Stimulated activated CD4-positive, alpha-beta T cell treated with anti-CD3 and anti-CD28 coated beads, TNF-alpha, amount 100 ng/mL, for 4 hours (primary cell): ENCODE measurements at places on chromosomes 7 and 10.
A peak's percentile ranks its signal among the peaks of the same experiment; 100 is the strongest.

DNA sequence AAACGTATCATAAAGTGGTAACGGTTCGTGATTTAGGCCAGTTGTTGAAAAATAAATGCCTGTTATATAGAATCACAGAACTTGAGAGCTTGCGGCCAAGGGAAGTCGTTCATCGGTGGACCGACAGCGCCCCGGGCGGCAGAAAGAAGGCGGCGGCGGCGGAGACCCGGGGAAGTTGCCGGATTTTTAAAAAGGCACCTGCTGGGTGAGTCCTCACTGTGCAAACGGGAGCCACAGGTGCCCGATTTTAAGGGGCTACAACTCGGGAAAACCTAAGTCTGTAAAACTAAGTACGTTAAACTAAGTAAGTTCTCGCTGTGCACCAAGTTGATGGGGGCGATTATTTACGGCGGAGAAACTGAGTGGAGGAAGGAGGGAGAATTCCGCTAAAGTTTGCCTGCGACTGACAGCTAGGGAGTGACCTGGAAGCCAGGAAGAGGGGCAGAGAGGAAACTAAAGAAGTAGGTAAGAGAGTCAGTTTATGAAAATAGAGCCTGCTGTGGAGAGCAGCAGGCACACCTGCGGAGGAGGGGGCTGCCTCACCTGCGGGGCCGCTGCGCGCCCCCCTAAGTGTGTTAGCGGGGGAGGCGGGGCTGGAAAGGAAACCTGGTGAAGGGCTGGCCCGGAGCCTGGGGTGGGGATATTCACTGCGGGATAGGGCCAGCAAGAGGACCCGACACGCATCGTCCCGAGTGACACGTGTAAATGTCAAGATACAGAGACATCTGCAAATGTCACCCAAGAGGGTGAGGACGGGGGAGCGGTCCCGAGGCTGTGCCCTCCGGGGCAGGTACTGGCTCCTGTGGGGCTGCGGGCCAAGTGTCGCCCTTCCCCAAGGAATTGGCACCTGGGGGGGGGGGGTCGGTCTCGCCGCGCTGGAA, 996 bp downstream of the ADAM12 start:
- DNase-seq, result no peak

DNA sequence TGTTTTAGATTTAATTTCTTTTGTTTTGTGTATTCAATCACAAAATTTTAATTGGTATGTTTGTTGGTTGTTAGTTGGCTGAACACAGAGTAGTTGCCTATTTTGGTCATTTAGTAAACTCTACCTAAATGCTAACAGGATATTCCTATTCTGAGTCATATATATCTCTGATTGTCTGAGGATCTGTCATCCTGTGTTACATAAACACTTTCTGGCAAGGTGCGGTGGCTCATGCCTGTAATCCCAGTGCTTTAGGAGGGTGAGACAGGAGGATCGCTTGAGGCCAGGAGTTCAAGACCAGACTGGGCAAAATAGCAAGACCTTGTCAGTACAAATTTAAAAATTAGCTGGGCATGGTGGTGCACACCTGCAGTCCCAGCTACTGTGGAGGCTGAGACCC, 178.6 kb downstream of the PLCE1 start:
- no peak for DNase-seq

- DNase-seq, result no peak
Measured at GRCh38 chr10:3763035-3763456, 22.0 kb downstream of the KLF6 start.

DNA sequence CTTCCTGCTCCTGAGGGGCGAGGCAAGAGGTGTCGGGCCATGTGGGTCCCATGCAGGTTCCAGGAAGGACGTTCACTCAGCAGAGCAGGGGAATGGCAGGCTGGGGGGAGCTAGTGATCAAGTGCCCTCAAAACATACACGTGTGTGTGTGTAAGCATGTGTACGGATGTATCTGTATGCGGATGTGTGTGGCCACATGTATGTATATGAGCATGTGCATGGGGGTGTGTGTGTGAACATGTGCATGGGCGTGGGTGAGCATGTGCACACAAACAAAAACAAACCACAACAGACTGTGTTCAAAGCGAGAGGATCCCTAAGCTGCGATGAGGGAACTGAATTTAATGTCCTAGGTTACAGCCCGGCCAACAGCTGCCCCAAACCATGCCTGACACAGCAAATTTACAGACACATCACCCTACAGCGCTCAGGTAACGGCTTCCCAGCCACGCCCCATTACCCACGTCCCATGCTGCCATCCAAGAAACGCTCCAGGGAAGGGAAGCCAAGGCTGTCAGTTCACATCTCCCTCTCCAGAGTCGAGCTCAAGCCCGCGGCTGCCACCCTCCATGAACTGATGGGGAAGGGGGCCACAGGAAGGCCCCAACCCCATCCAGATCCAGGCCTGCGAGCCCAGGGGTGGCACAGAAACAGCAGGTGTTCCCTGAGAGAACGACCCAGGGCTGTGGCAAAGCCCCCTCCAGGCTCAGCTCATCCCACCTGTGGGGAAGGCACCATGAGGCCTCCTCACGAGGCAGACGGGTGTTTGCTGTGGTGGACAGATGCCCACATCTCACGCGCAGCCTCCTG, 56.6 kb downstream of the PTPRN2 start:
- no peak for DNase-seq

DNA sequence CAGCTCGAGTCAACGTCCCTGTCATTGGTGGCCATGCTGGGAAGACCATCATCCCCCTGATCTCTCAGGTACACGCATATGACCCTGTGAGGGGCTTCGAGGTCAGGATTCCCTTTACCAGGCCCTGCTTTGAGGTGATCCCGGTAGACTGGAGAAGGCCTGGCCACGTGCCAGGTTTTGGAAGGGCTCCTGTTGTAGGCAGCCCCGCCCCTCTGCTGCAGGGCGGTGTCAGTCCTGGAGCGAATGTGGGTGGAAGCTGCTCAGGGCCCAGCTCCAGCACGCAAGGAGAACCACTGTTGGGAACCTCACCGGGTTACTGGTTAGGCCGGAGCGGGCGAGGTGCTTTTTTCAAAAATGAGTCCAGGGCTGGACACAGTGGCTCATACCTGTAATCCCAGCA, 15.6 kb downstream of the MDH2 start:
- DNase-seq, result no peak

DNA sequence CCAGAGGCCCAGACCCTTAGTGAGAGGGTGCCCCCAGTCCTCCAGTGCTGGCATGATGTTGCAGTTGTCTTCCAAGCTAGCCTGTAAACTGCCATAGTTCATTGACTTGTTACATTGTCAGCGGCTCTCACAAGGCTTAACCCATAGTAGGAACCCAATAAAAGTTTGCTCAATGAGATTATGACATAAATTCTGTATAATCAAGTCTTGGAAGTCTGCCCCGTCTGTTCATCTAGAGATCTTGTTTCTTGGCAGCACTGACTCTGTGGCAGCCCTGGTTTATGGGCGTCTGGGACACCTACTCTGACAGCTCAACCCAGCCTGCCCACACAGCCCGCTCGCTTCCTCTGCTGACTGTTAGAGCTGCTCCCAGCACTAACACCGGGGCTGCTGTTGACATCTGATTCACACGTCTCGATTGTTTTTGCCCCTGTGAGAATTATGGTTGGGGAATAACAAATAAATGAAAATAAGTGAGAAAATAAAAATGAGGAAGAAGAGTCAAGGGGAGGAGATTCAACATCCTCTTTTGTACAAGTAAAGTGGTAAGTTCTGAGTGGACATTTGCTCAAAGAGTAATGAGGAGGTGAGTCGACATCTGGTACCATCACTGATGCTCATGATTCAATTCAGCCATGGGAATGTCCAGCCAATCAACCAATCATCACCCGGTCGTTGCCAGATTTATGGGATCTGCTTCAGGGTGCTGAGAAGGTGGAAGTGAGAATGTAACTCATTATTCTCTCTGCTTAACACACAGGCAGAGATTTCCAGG, 160.8 kb downstream of the SPAG6 start:
- peak; percentile 9 for DNase-seq

GRCh38 chr10:17366705-17367104, 87.7 kb downstream of the ST8SIA6 start:
- DNase-seq, result no peak

DNA sequence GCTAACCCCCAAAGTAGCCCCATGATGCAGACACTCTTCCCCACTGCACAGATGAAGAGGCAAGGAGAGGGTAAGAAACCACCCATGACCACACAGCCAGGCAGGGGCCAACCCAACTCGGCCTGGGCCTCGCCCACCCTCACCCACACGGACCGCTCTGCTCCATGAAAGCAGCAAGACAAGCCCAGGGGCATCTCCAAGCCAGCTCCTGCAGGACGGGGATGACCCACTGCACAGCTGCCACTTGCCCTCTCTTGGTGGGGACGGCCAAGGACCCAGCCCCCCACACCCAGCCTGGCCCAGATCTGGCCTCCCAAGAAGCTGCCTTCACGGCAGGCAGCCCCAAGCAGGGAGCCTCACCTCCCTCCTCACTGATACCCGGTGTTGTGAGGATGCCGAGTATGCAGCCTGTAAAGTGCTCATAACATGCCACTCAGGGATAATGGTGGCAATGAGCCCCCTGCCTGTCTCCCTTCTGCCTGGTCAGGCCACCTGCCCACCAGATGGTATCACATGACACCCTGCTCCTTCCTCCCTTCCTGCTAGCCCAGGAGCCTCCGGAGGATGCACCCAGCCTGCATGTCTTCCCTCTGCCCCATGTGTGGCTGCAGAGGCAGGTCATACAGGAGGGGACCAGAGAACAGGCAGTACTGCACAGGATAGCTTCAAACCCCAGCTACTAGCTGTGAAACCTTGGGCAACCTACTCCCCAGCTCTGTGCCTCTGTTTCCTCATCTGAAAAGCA, 23.3 kb downstream of the OGDHL start:
- DNase-seq, result no peak

DNA sequence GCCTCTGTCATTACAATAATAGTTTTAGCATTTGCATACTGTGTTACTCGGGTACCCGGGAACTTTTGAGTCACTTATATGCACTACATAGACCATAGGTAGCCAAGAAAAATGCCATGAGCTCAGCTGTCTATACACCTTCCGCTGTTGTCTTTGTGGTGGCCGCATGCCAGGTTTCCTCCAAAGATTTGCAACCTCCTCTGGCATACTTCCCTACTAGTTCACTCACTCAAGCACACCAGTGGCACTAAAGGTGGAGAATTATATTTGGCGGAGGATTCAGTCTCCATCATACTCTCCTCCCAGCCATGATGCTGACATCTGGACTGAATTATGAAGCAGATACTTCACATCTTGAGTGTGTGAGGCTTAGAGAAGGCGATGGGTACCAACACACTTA, 35.6 kb upstream of the GRB10 start:
- DNase-seq, result no peak

DNA sequence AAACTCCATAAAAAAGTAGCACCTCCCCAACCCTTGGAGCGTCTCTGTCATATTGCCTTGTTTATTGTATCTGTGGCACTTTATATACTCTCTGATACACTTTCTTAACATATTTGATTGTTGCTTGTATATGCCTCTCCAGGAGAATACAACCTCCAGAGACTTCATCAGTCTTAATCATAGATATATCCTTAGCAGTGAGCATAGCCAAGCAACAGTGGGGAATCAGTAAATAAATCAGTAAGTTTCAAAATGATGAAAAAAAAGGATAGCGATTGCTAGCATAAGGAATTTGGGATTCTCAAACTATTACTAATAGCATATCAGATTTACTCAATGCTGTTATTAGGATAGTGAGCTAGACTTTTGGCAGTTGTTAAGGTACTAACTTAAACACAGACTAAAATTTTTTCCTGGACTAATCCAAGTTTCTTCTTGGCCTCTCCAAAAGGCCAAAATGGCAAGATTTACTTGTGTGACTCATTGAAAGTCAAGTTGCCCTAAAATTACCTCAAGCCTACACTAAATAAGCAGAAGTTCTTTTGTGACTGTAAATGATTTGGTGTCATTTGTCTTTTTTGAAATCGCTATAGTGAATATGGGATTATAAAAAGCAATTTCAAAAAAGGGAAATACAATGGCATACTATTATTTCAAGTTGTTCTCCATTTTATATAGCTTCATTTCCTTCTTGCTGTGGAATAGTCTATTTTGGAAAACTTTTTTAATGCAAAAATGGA, 177.9 kb downstream of the CHN2 start:
- DNase-seq, result no peak

DNA sequence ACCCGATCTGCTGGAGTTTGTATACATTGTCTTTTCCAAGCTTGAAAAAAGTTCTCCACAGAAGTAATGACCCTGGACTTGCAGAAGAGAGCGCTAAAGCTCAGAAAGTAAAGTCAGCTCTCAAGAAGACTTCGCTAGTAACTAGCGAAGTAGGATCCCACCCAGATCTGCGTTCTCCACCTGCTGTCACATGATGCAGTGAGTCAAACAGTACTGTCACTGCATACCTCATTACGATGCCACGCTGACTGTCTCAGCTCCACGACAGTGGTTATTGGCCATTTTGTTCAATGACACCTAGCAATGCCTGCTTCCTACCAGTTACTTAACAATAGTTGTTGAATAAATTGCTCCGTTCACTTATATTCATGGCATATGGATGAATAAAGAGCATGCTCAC, 29.7 kb upstream of the SEC61G start:
- DNase-seq, result no peak

DNA sequence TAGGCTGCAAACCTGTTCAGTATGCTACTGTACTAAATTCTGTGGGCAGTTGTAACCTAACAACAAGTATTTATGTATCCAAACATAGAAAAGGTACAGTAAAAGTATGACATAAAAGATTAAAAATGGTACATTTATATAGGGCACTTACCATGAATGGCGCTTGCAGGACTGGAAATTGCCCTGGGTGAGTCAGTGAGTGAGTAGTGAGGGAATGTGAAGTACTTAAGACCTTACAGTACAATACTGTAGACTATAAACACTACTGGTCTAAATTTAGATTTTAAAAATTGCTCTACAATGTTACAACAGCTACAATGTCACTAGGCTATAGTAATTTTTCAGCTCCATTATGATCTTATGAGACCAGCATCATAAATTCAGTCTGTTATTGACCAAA, 146.0 kb upstream of the GNAI1 start:
- DNase-seq, result no peak

DNA sequence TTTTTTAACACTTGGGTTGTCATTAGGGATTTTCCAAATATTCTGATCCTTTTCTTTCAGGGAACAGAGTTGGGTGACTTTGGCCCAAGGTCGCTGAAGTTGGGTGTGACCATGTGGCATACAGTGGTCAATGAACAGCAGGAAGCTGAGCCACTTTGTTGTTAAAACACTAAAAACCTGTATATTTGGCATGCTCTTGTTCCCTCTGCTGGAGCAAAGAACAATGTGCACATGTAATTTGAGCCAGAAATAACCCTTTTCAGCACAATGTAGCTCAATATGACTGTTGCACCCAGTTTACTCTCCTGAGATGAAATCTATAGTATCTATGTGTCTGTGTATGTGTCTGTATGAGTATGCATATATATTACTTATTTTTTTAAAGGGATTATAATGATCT, 74.9 kb downstream of the ADCYAP1R1 start:
- DNase-seq, result no peak

GRCh38 chr10:111117528-111118277, 40.9 kb downstream of the ADRA2A start:
- no peak for DNase-seq

GRCh38 chr10:17872191-17873091, 63.3 kb downstream of the MRC1 start:
- no peak for DNase-seq

GRCh38 chr10:101545898-101546297, 42.2 kb downstream of the POLL start:
- DNase-seq, result no peak
